HCT116 (cell line): ENCODE measurements at places on chromosomes 6 and 20. TPM values are rescaled to one million over a fixed set of nuclear protein-coding genes. Genes with fewer than 3 reads are reported as not detected.

GRCh38 chr6:98648211-98648914, 186.0 kb upstream of the POU3F2 start:
- H3K4me1 ChIP-seq = no peaks in the 10 kb centered on the region
- H3K36me3 ChIP-seq = no peaks in the 10 kb centered on the region
- DNase-seq = no peak
- no peak overlapping the region for H3K4me3 ChIP-seq
- H3K27me3 ChIP-seq = peaks cover 17% of the 10 kb centered on the region

The PXT1 gene
- total RNA-seq = 0.17 TPM

- no peak overlapping the region for H3K27ac ChIP-seq
- H3K4me3 ChIP-seq = no peak overlapping the region
- H3K27me3 ChIP-seq = no peaks in the 10 kb centered on the region
- H3K36me3 ChIP-seq = no peaks in the 10 kb centered on the region
Measured at GRCh38 chr6:170086639-170087420, 204.0 kb downstream of the DLL1 start.

GRCh38 chr20:24533449-24533848, 64.0 kb downstream of the SYNDIG1 start:
- no peaks in the 10 kb centered on the region for H3K4me1 ChIP-seq
- H3K4me3 ChIP-seq = no peak overlapping the region
- 0 out of 2 replicates have a peak, but pooled peaks cover 19% of the 10 kb centered on the region for H3K27me3 ChIP-seq
- no peak overlapping the region for H3K27ac ChIP-seq

DNA sequence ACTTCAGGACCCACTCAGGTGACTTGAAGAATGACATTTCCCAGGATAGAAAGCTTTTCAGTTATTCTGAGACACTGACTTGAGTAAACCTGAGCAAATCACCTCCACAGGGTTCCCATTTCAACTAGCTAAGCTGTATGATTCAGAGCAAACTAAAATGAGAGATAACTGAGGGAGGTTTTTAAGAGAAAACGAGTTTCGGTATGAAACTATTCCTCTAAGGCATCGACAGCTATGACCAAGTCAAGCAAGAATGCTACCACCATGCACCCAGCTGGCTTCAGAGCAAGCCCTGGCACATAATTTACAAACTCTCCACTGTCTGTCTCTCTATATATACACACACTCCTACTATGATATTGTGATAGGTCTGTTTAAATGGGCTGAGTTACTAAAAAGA, 75.4 kb downstream of the PERP start:
- no peak for DNase-seq
- H3K4me1 ChIP-seq = peaks cover 19% of the 10 kb centered on the region
- no peak overlapping the region for H3K27ac ChIP-seq
- no peaks in the 10 kb centered on the region for H3K36me3 ChIP-seq
- H3K4me3 ChIP-seq = no peak overlapping the region
- no peaks in the 10 kb centered on the region for H3K27me3 ChIP-seq

GRCh38 chr6:62805431-62805830, 405.8 kb upstream of the FKBP1C start:
- H3K27ac ChIP-seq = no peak overlapping the region
- DNase-seq = no peak
- no peaks in the 10 kb centered on the region for H3K4me1 ChIP-seq
- no peaks in the 10 kb centered on the region for H3K36me3 ChIP-seq

GRCh38 chr6:15841937-15842726, 179.3 kb upstream of the DTNBP1 start:
- no peak overlapping the region for H3K4me3 ChIP-seq
- no peaks in the 10 kb centered on the region for H3K4me1 ChIP-seq
- no peak overlapping the region for H3K27ac ChIP-seq
- H3K36me3 ChIP-seq = no peaks in the 10 kb centered on the region

DNA sequence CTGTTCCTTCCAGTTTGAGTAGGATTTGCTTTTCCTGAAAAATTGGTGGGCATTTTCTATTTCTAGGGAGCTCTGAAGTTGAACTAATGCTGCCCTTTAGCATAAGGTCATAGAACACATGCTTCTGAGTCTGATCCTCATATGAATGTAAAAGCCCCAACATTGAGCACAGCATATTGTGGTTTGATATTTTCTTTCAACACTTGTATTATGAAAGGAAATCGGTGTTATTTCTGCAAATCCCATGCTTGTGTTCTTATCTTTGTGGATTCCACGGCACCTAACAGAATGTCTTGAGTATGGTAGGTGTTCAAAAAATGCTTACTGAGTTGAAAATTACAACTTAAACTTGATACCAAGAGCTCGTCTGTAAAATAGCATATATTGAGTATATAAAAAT, 85.8 kb downstream of the TRMT11 start:
- no peak overlapping the region for H3K27ac ChIP-seq
- no peaks in the 10 kb centered on the region for H3K4me1 ChIP-seq

The RPS21 gene
- 2,488 TPM for total RNA-seq

DNA sequence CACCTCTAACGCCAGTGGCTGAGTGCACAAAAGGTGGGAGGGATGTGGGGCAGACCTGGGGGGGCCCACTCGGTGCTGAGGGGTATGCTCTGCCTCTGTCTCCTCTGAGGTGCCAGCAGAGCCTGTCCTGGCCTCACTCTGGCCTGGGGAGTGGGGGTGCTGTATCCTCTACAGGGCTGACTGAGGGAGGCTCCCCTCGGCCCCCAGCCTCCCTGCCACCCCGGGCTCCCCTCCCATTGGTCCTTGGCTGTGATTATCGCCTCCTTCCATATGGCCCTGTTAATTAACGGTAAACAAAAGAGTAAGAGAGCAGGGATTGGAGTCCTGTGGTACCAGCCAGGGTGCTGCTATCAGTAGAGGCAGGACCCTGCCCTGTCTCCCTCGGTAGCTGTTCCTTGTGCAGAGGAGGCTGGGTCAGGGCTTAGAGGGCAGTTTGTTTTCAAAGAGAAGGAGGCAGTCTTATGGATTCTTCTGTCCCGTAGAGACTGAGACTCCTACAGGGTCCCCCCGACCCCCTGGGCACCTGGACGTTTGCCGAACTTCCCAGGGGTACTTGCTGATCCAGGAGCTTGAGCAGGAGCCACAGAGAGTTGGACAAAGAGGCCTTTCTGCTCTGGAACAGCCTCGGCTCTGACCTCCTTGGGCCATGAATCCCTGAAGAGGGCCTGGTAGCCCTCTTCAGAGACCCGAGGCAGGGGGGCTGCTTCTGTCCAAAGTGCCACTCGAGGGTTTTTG, 1.8 kb downstream of the MYT1 start:
- H3K27me3 ChIP-seq = no peaks in the 10 kb centered on the region
- no peak overlapping the region for H3K4me3 ChIP-seq
- no peaks in the 10 kb centered on the region for H3K4me1 ChIP-seq
- no peaks in the 10 kb centered on the region for H3K36me3 ChIP-seq

DNA sequence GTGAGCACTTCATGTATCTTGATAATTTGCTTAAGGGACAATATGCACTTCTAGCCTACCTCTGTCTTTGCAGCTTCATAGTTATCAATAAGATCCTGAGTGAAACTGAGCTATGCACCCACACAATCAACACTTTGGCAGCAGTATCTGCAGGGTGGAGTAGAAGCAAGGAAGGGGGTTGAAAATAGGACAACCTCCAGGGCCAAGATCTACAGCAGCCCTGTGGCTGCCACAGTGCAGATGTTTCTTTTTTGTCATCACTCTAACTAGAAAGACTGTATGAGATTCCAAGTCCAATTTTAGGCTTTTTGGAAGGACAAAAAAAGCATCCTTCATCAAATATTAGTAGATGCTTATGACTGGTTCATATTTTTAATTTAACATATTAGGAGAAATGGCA, 336.1 kb upstream of the CITED2 start:
- H3K4me3 ChIP-seq = no peak overlapping the region
- H3K27ac ChIP-seq = no peak overlapping the region
- DNase-seq = no peak
- no peaks in the 10 kb centered on the region for H3K4me1 ChIP-seq
- H3K27me3 ChIP-seq = no peaks in the 10 kb centered on the region
- no peaks in the 10 kb centered on the region for H3K36me3 ChIP-seq

DNA sequence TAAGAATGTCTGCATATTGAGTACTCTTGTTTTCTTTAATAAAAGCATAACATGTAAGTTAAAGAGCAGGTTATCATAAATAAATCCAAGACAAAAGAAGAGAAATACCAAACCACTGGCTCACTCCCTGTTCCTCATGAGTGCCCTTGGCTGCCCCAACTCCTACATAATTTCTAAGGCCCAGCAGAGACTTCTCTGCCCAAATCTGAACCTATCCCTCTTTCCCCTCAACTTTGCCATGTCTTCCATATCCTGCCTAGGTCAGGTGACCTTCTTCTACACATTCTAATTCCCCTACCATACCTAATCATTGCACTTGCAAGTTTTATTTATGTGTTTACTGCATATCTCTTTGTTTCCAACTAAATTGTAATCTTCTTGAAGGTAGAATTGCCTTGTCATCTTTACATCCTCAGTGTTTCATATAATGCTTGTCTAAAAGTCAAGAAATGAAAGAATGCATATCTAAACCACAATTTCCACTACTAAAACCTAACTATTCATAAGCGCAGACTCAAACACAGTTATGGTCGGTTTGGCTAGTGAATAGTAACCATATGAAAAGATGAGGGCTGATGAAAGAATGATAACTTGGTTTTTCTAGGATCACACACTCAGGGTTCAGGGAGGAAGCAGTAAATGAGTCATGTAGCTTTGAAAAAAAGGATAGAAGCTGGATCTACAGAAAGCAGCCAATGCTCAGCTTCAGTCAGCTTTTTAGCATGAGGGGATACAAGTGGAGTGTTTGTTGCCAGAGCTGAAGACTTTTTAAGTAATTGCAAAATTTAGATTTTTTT, 53.3 kb upstream of the EYA4 start:
- H3K27me3 ChIP-seq = peaks cover 28% of the 10 kb centered on the region
- H3K4me3 ChIP-seq = no peak overlapping the region
- DNase-seq = no peak
- H3K4me1 ChIP-seq = no peaks in the 10 kb centered on the region
- no peaks in the 10 kb centered on the region for H3K36me3 ChIP-seq

The C20orf141 gene
- total RNA-seq = not detected

GRCh38 chr6:146913842-146914488, 290.3 kb upstream of the STXBP5 start:
- H3K4me3 ChIP-seq = peak overlapping the region; percentile 32
- no peaks in the 10 kb centered on the region for H3K27me3 ChIP-seq
- no peaks in the 10 kb centered on the region for H3K36me3 ChIP-seq
- peaks cover 37% of the 10 kb centered on the region for H3K4me1 ChIP-seq
- H3K27ac ChIP-seq = peak overlapping the region; percentile 83

DNA sequence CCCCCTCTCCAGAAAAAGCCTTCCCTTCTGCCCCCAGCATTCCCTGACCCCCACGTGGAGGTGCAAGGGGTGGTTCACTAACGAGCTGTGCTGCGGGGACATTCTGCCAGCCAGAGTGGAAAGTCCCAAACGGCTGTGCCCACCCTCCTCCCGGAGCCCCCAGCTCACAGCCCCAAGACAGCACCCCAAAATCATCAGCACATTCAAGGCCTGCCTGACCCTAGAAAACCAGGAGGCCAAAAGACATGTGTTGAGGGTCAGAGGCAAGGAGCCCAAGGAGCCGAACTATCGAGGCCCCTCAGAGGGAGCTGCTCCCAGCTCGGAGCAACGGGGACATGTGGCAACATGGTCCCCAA, 197.9 kb downstream of the PREX1 start:
- H3K4me3 ChIP-seq = no peak overlapping the region
- DNase-seq = no peak
- no peaks in the 10 kb centered on the region for H3K27me3 ChIP-seq
- no peaks in the 10 kb centered on the region for H3K4me1 ChIP-seq

- peaks cover 2% of the 10 kb centered on the region; the same call in 1 of the 2 replicates for H3K4me1 ChIP-seq
- no peaks in the 10 kb centered on the region for H3K27me3 ChIP-seq
- no peak overlapping the region for H3K27ac ChIP-seq
Measured at GRCh38 chr20:35994994-35995453, 26.6 kb downstream of the CNBD2 start.

GRCh38 chr6:13708736-13709135, 2.9 kb downstream of the RANBP9 start:
- H3K4me3 ChIP-seq = no peak overlapping the region
- DNase-seq = no peak
- H3K36me3 ChIP-seq = no peaks in the 10 kb centered on the region
- no peaks in the 10 kb centered on the region for H3K27me3 ChIP-seq
- peaks cover 14% of the 10 kb centered on the region; the same call in 1 of the 2 replicates for H3K4me1 ChIP-seq
- H3K27ac ChIP-seq = no peak overlapping the region

DNA sequence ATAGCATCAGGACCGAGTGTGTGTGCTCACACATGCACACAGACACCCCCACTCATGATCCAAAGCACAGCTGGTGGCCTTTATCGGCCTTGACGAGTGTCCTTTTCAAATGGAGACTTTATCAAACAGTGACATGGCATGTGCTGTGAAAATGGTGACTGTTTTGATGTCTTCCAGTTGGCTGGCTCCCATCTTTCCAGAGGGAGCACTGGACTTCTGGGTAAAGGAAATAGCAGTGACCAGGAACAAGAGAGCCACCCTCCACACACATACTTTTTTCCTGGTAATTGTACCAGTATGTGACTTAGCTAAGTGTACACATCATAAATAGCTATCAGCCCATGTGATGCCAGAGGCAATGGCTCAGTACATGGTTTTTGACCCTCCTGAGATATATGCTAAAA, 52.7 kb downstream of the ZDHHC14 start:
- no peaks in the 10 kb centered on the region for H3K36me3 ChIP-seq
- H3K4me1 ChIP-seq = peaks cover 8% of the 10 kb centered on the region
- H3K27ac ChIP-seq = no peak overlapping the region
- H3K27me3 ChIP-seq = no peaks in the 10 kb centered on the region
- no peak overlapping the region for H3K4me3 ChIP-seq
- no peak for DNase-seq

The TNFAIP3 gene
- 4.4 TPM for total RNA-seq

The ZC2HC1B gene
- total RNA-seq = not detected

DNA sequence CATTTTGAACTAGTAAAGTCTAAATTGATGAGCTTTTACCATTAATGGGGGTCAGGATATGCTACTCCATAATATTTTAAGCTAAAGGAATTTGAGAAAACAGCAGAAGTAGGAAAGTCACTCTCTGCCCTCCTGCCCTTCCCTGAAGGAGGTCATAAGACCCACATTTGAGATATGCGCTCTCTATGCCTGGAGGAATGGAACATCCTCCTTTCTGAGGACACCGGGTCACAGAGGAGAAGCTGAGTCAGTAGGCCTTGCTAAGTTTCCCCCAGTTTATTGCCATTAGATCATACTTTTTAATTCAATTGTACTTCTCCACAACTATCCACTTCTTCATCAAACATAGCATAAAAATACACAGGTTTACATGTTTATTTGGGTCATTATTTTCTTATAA, 40.3 kb downstream of the AKAP7 start:
- H3K27ac ChIP-seq = no peak overlapping the region
- no peak overlapping the region for H3K4me3 ChIP-seq

- DNase-seq = no peak
- H3K27me3 ChIP-seq = no peaks in the 10 kb centered on the region
- H3K4me1 ChIP-seq = no peaks in the 10 kb centered on the region
Measured at GRCh38 chr6:116445102-116445501, 16.1 kb upstream of the CALHM6 start.

The KIAA0408 gene
- 0.25 TPM for total RNA-seq

The RIPOR3 gene
- 0.22 TPM for total RNA-seq

DNA sequence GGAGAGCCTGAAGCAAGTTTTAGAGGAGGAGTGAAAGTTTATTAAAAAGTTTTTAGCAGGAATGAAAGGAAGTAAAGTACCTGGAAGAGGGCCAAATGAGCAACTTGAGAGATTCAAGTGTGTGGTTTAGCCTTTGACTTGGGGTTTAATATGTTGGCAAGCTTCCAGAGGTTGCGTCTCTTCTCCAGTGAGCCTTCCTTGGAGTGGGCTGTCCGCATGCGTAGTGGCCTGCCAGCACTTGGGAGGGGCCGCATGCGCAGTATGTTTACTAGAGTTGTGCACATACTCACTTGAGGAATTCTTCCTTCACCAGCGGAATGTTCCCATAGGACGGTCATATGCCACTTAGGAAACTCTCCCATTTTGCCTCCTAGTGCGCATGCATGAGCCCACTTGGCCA, 235.2 kb downstream of the ALDH8A1 start:
- no peaks in the 10 kb centered on the region for H3K4me1 ChIP-seq
- H3K36me3 ChIP-seq = no peaks in the 10 kb centered on the region
- no peak for DNase-seq
